ENCODE measurements at places on chromosomes 4 and X.
A peak's percentile ranks its signal among the peaks of the same experiment; 100 is the strongest.

GRCh38 chr4:78772526-78773091 lies 3.5 kb upstream of the BMP2K start:
- no peak for DNase-seq

DNA sequence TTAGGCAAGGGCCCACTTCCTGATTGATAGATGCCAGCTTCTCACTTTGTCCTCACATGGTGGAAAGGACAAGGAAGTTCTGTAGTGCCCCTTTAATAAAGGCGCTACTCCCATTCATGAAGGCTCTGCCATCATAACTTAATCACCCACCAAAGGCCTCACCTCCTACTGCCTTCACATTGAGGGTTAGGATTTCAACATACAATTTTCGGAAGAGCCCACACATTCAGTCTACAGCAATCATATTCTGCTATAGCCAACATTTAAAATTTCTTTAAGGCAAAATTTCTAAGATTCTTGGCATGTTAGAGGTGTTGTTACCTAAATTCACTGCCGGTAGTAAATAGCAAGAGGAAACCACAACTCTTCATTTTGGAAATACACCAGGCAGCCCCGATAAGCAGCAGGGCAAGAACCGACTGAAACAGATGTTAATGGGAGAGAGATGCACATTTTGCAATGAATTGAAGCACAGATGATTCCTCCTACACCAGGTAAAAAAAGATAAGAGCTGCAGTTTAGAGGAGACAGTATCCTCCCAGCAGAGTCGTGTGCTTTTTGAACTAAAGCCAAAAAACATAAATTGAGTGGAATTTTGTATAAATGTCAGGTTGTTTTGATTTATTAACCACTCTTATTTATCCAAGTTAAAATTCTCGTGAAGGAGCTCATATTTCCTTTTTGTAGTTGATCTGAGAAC lies 594.9 kb downstream of the KCTD8 start:
- DNase-seq: no peak

GRCh38 chr4:18798123-18798522 lies 776.6 kb upstream of the LCORL start:
- no peak for DNase-seq

- no peak for DNase-seq
Observed at GRCh38 chr4:177283167-177283566, 26.5 kb upstream of the NEIL3 start.

DNA sequence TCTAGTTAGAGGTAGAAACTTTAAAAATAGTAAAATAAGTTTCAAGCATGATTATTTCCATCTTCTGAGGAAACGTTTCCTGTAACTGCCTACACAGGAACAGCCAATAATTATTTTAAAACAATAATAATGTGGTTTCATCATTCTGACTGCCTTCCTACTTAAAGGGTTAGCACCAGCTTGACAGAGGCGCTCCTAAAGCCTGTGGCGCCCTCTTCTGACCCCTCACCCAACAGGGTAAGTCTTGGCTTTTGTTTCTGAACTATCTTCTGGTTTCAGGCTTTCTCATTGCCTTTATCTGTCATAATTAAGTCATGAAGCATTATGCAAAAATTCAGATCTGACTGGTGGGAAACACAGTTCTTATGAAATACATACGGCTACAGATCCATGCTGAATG lies 96.7 kb downstream of the ITM2A start:
- DNase-seq: peak; percentile 66

DNA sequence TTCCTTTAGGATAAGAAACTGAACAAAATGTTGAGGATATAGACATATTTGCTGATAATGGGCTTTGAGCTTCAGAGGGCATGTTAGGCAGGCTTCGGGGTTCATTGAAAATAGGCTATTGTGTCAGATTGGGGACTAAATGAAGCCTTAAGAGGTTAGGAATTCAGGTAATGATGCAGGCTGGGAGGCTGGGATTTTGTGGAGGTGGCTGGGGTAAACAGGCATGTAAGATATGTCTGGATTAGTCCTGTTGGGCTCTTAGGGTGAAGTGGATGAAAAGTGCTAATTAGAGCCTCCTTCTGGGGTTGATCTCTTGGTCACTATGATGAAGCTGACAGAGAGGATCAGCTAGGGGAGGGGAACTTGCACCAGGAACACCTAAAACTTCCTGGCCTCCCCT lies 80.2 kb upstream of the ESX1 start:
- no peak for DNase-seq

DNA sequence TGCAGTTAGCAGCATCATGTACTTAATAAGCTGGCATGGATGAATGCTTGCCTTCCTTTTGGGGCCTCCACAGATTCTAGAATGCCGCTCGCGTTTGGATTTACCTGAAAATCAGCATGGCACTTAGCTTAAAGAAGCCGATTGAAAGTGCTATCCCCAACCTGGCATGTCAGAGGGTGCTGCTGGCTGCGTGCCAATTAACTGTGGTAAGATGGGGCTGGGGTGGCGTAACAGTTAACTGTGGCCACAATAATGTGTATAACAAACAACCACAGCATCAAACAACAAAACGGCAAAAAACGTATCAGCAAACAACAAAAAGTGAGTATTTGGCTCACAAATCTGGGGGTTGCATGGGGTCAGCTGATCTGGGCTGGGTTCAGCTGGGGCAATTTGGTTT lies 70.5 kb downstream of the CBLL2 start:
- DNase-seq: no peak

DNA sequence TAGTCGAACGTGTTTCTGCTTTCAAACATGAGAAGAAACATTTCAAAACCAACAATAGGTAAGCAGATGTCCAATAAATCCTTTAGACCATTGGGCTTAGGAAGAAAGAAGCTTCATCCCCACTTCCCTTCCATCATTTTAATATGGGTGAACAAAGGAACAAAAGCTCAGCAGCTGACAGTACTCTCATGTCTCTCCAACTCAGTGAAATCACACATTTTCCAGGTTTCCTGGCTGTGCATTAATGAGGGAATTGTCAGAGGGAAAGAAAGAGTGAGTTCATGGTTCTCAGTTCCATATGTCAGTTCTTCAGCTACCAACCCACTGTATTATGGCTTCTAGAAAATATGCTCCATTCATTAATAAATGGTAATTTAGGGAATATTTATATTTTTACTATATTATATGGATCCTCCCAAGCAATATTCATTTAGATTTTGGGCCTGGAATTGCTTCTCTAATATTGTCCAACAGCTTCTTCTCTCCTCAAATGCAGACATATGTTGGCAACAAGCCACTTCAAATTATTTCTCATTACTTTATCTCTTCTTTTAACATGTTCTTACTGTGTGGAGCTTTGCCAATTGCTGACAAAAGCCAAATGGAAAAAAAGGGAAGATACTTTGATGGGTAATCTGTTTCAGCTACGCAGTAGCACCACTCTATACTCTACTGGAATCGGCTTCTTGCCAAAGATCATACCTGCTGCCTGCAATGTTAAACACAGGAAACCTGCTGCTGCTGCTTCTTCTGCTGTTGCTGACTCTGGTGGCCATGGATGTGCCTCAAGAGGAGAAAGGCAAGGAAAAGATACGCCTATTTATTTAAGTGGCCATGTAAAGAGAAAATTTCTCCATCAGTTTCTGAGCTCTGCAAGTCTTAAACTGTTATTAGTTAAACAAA lies 1757.6 kb downstream of the ARAP2 start:
- DNase-seq: no peak

DNA sequence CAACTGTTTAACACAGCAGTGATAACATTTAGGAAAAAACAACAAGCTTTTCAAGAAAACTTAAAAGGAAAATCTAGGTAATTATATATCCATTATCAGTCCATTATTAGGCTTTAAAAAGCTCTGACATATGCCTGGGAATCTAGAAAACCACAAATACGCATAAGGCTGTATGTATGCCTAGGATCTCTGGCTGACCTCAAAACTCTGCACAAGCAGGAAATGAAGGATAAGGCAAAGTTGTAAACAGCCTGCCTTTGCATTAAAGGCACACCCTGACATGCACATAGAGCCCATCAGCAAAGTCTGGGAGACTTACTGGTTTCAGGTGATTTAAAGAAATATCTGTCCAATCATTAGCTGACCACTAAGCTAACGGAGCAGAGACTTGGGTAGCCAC lies 14.0 kb downstream of the TIMP1 start:
- no peak for DNase-seq

- DNase-seq: no peak
Observed at GRCh38 chrX:75784680-75785491, at the start of gene MAGEE2. TSS of gene MAGEE2 (minus strand) at chrX:75785254. CDS start at chrX:75785051, 203 bp downstream.

GRCh38 chr4:182215148-182215547 lies 28.1 kb upstream of the TENM3 start:
- DNase-seq: no peak

DNA sequence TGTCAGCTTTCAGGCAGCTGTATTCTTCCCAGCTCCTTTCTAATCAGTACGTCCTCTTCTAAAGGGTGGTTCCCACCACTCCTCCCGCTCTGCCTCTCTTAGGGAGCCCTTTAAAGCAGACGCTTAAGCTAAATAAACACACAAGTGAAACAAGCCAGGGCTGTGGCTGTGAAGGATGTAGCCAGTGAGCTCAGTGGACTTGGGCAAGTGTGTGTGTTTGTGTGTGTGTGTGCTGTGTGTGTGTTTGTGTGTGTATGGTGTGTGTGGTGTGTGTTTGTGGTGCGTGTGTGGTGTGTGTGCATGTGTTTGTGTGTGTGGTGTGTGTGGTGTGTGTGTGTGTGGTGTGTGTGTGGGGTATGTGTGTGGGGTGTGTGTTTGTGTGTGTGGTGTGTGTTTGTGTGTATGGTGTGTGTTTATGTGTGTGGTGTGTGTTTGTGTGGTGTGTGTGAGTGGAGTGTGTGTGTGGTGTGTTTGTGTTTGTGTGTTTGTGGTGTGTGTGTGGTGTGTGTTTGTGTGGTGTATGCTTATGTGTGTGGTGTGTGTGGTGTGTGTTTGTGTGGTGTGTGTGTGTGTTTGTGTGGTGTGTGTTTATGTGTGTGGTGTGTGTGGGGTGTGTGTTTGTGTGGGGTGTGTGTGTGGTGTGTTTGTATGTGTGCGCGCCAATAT lies 283.3 kb downstream of the PTTG2 start:
- no peak for DNase-seq

DNA sequence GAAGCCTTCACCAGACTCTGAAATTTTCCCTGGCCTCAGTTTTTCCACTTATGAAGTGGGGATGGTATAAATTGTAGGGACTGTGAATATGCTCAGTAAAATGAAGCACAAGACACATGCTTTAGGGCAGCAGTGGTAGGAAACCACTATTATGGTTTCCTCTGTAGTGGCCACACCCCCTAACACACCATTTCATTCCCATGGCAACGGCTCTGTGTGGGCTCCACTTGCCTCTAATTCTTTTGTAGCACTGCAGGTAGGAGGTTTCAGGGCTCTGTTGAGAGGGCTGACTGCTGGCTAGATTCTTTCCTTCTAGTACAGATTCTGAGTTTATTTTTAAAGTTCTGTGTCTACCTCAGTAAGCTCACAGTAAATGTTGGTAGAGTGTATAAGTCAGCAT lies 3.5 kb upstream of the VMA21 start:
- peak; percentile 72 for DNase-seq

- no peak for DNase-seq
Observed at GRCh38 chr4:89290727-89291516, 16.7 kb downstream of the GPRIN3 start.

- peak; percentile 60 for DNase-seq
Observed at GRCh38 chrX:118254611-118255010, 91.3 kb upstream of the WDR44 start.

GRCh38 chrX:93673056-93673868 lies at the start of gene NAP1L3:
TSS of gene NAP1L3 (minus strand) at chrX:93673578. CDS start at chrX:93673304, 274 bp downstream.
- peak; percentile 95 for DNase-seq

DNA sequence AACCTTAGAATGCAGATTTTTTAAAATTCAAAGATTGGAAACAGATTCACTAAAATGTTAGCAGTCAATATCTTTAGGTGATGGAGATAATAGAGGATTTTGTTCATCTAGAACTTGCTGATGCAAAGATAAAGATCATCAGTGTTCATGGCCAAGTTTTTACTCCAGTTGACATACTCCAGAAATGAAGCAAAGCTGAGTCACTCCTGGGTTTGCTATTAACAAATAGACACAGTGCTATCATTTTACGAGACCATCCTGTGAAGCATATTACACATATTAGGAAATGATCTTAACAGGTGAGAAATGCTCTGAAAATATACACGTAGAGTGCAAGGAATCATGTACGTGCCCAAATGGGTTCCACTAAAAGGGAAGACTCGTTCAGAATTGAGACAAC lies 170.6 kb upstream of the FAM9B start:
- DNase-seq: no peak

GRCh38 chr4:121164291-121164690 lies at the start of gene TNIP3:
TSS of gene TNIP3 (minus strand) at chr4:121164321. CDS start at chr4:121164125, 196 bp downstream.
- DNase-seq: no peak

- no peak for DNase-seq
Observed at GRCh38 chr4:186814535-186815070, 90.9 kb upstream of the FAT1 start.

DNA sequence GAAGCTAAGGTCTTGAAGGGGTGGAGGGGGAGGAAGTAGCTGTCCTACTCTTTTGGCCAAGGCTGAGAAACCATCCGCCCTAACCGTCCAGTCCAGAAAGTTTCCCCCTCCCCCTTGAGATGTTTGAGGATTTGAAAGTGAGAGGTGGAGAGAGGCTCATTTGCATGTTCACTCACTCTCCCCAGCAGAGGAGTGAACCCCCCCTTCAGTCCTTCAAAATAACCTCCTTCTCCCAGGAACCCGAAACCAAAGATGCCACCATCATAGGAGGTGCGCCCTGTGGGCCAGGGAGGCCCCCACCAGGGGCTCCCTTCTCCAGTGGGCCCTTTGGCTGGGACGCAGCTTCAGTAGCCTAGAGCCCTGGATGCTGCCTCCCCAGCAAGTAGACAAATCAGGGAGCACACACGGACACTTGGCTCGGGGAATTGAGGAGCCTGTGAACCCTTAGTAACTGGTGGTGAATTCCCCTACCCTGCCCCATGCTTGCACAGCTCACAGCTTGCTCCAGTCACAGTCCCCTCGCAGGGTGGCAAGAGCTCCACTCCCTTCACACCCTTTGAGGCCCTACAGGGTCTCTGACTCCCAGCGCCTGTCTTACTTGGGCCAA lies 25.6 kb downstream of the ELF4 start:
- DNase-seq: no peak

DNA sequence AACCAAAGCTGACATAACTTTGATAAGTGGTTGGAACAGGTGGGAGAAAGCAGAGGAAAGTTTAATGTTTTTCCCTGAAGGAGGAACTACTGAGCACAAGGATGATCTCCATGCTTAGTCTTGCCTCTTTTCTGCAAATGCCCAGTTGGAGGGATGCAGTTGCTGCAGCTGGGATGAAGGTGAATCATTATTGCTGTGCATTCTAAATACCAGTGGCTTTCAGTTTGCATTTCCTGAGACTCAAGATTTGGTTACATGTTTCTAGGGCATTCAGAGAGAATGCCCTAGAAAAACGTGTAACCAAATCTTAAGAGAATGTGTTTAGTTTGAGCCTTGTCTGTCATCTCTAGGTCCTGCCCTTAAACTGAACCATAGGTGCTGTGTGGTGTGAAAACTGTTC lies 42.2 kb downstream of the METTL14 start:
- no peak for DNase-seq

DNA sequence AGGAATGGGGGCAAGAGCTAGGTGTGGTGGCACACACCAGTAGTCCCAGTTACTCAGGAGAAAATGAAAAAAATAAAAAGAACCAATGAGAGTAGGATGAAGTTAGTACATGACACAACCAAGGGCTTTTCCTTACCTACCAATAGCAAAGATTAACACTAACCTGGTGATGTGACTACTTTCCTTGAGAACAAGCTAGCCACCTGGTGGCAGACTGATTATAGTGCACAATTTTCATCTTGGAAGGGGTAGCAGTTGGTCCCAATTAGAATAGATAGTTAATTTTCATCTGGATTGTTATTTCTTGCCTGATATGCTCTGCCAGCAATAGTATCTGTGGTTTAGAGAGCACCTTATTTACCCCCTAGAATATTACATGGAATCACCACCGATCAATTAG lies 1216.8 kb upstream of the PABPC4L start:
- DNase-seq: peak; percentile 26

Data from neural progenitor cell (in vitro differentiated cells).